Thoracic aorta (tissue), 2 donors: ENCODE measurements at places on chromosomes 12 and 14.

DNA sequence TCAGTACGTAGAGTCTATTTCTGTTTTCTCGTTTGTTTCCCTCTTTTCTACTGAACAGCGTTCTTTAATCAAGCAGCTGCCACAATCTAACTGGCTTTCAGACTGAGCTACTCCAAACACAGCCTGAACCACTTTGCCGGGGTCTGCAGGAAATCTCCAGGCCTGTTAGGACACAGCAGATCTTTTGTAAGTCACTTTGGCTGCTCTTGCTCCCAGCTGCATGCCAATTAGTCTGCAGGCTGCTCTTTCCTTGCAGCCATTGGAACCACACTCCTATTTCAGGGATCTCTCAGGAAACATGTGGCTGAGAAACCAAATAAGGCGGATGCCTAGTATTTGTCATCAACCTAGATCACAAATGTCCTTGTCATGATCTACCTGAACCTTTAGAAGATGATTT, 73.6 kb downstream of the TMTC1 start:
- no peak for DNase-seq
- H3K27me3 ChIP-seq, result no peaks in the 10 kb centered on the region
- peaks cover 12% of the 10 kb centered on the region for H3K4me1 ChIP-seq
- H3K27ac ChIP-seq, result peak overlapping the region; percentile 9

DNA sequence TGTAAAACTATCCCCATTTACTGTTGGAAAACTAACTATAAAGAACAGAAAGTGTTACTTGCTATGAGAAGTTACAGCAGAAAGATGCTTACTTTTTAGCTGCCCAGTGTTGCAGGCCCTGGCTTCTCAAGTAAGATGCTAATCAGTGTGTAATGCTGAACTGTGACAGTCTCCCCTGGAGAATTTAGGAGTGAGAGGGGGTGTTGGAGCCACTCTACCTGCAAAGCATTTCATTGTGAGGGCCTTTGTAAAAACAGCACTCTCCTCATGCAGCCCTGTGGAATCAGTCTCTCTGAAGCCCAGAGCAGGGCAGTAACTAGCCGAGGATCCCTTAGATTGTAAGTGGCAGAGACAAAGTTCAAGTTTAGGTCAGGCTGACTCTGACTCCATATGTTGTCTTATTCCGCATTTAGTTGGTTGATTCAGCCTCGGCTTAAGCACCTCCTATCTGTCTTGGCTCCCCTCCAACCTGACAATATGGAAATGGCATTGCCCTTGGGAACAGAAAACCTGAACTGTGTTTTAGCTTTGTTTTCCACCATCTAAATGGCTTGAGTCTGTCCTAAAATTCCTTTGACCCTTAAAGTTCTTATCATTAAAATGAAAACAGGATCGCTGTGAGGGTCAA, 141.3 kb downstream of the PRKCH start:
- no peak overlapping the region for H3K27ac ChIP-seq
- no peak for DNase-seq
- H3K36me3 ChIP-seq, result no peaks in the 10 kb centered on the region

- H3K27me3 ChIP-seq, result no peaks in the 10 kb centered on the region
- H3K4me1 ChIP-seq, result peaks cover 15% of the 10 kb centered on the region
Observed at GRCh38 chr14:89141862-89142261, 275.2 kb downstream of the FOXN3 start.

DNA sequence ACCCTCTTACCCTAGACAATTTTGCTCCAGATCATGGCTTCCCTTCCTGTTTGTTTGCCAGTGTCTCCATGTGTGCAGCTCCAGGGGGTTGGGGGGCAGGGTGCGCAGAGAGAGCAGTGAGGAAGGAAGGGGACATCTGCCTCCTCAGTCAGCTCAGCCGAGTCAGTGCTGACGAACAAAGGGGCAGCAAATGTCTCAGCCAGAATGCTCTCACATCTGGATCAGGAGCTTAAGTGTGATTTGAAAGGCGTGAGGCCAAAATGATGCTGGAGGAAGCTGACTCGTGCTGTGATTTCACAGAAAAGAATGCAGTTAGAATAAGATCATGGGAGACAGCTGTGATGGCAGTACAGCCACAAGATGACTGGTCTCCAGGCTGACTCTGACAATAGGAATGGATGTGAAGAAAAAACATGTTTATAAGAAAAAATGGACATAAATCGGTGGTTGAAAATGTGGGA, 27.1 kb upstream of the CDK17 start:
- H3K27me3 ChIP-seq, result no peaks in the 10 kb centered on the region
- no peaks in the 10 kb centered on the region for H3K4me1 ChIP-seq
- no peak overlapping the region for H3K4me3 ChIP-seq
- peak overlapping the region; percentile 43 for H3K27ac ChIP-seq
- no peaks in the 10 kb centered on the region for H3K36me3 ChIP-seq
